NCI-H526 (cell line): ENCODE measurements at places on chromosomes 1 and 21.

- no peak for DNase-seq
These were observed 98.2 kb downstream of the NEK7 start for GRCh38 chr1:198254948-198255347.

DNA sequence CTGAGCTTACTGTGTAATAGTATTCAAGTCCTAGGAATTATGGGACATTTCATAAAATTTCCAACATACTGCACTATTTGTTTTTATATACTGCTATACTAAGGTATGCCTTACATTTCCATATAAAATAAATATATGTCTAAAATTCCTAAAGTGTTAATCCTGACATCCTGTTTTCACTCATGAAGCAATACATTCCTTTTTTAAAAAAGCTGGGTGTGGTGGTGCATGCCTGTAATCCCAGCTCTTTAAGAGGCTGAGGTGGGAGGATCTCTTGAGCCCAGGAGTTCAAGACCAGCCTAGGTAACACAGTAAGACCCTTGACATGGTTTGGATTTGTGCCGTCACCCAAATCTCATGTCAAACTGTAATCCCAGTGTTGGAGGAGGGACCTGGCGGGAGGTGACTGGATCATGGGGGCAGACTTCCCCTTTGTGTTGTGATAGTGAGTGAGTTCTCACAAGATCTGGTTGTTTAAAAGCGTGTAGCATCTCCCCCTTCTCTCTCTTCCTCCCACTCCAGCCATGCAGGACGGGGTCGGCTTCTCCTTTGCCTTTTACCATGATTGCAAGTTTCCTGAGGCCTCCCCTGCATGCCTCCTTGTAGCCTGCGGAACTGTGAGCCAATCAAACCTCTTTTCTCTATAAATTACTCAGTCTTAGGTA is 5.8 kb downstream of the CDC42BPA start:
- DNase-seq = no peak

- no peak for DNase-seq
These were observed 23.3 kb downstream of the CNIH4 start for GRCh38 chr1:224380003-224380402.

DNA sequence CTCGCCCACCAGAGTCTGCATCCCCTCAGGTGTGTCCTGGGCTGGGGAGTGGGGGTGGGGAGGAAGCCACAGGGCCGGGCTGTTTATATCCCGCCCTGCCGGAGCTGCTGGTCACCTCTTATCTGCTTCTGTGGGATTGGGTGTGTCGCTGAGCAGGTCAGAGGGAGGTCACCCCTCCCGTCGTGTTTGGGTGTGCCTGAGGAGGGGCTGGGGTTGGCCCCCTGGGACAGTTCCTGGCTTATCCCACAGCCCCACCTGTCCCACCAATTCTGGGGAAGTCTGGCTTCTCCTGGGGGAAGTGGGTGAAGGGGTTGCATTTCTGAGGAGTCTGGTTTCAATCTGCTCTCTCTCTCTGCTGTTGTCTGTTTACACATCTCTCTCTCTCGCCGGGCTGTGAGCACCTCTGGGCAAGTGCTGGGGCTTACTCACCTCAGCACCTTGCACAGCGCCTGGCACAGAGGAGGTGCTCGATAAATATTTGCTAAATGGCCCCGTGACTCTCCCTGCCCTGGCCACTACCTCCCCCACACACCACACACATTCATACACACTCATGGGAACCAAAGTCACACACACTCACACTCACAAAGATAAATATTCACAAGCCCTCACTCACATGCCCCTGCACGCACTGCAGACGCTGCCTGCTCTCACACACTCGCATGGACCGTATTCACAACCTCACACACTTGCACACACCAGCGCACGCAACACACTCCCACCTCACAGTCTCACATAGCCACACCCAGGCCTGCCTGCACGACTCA is 8.3 kb downstream of the ELF3 start:
- peak; percentile 68 for DNase-seq

- no peak for DNase-seq
These were observed 18.2 kb downstream of the RGS13 start for GRCh38 chr1:192654120-192654519.

DNA sequence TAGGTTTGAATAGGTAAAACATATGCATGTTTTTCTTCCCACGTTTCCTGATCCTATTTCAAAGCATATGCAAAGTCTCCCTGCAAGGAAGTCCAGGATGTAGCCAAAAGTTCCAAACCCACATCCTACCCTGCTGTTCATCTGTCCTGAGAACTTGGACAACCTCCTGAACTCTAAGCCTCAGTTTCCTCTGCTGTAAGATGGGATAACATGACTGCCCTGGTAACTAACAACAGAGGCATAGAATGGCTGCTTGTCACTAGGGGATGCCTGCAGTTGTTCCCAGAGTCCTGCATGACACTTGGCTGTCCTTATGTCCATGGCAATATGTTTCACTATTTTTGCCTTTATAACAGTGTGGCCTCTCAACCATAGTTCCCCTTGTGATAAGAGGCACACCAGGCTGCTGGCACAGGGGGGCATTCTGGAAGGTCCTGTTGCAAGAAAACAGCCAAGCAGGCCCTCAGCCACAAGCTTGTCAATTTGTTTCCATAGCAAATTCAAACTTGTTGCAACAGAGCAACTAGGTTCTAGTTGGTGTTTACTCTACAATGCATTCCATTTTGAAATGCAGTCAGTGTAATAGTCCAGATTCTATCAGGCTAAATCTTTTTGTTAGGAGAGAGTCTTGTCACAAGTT is 1.5 kb upstream of the HDGF start:
- DNase-seq = peak; percentile 54

GRCh38 chr1:5399771-5400170 is 592.5 kb downstream of the NPHP4 start:
- no peak for DNase-seq

DNA sequence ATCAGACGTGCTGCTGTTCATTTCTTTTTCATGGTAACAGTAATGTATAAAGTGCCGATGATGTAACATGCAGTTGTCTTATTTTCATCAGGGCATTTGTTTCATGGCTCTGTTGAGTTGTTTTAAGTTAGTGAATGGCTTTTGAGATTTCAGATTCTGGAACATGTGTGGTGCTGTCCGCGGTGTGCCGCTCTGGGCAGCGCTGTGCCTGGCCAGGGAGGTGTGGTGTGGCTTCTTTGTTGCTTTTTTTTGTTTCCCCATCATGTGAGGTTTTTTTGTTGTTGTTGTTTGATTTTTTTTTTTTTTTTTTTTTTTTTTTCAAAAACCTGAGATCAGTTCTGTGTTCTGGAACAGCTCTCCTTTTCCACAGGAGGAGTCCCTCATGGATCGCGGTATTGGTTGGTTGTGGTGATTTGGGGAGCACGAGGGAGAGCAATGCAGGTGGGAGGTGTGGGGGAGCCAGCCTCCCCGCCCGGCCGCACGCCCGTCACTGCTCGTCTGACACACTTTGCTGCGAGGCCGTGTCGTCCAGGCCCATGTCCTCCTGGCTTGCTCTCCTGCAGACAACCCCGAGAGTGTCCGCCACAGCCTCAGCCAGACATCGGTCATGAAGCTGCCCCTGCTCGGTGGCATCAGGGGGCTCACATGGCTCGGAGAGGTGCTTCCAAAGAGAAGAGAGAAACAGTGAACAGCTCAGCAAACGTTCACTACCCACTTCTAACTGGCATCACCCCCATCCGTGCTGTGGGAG is 33.6 kb downstream of the NTPCR start:
- DNase-seq = no peak

GRCh38 chr21:28522014-28522799 is 470.5 kb downstream of the LTN1 start:
- no peak for DNase-seq

GRCh38 chr1:234932511-234933430 is 195.9 kb downstream of the TOMM20 start:
- no peak for DNase-seq

- DNase-seq = no peak
These were observed 82.9 kb downstream of the NIBAN1 start for GRCh38 chr1:184891440-184891839.

DNA sequence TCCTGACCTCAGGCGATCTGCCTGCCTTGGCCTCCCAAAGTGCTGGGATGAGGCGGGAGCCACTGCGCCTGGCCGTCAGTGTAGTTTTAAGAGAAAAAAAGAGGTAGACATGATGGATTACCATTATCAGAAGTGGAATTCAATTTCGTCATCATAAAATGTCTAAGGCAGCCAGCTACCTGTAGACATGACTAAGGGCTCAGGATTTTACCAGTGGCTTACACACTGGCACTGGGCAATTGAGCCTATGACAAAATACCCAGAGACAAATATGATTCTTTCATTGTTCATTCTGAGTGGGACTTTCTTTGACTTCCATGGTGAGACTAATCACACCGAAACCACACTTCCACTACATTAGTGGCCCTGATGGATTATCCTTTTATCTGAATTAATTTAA is 181.5 kb downstream of the GABPA start:
- DNase-seq = no peak
